ENCODE measurements at places on chromosomes 1 and 21.

- no peak for DNase-seq
Observed at GRCh38 chr1:230611128-230611877, 31.0 kb upstream of the COG2 start.

DNA sequence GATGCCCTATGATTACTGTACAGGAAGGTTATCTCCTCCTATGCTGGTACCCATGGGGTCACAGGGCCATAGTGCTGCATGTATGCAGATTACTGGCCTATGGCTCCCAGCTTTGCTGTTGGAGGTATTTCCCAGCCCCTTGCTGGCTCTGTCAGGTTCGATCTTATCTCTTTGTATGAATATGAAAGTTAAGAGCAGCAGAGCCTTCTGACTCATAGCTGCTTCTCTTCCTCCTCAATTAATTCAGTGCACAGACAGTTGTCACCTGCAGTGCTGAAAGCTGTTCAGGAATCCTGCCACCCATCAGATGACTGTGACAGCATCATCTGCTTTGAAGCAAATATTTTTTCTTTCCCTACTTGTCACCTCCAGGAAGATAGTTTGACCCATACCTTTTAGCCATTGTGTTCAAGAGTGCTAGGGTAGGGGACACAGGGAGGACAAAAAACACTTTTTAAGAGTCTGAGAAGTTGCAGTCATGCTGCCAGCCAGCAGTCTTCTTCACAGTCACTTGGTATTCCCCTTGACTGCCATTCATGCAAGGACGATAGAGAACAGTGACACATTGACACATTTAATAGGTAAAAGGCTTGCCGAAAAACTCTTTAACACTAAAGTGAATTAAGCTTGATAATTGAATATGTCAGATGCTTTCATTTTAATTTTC lies 73.1 kb downstream of the KIF1B start:
- DNase-seq, result no peak

DNA sequence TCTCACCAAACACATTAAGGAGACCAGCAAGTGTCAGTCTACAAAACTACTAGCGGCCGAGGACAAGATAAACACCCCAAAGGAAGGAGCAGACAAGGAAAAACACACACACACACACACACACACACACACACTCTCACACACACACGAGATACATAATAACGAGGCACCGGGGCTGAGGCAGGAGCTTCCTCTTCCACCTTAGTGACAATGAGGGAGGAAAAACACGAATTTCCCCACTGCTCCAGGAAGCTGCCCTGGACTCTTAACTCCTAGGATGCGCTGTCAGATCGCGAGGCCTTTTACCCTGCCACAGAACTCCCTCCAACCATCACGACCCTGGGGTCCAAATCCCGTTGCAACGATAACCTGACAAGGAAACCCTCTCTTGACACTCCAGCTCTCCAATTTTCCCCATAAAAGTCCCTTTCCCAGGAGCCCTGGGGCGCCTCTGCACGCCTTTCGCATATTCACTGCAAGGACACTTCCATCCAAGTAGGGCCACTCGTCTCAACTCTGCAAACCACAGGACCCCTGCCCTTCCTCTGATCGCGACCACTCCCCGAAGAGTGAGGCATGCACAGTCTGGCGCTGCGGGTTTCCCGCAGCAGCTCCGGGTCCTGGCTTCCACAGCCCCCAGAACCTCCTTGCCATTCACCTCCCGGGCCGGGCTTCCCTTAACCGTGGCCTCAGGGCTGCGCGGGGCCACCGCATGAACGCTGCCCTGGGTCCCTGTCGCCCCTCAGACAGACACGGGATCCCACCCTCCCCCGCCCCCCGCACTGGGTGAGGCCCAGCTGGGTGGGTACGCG lies 581 bp downstream of the ETV3 start:
- DNase-seq, result no peak

DNA sequence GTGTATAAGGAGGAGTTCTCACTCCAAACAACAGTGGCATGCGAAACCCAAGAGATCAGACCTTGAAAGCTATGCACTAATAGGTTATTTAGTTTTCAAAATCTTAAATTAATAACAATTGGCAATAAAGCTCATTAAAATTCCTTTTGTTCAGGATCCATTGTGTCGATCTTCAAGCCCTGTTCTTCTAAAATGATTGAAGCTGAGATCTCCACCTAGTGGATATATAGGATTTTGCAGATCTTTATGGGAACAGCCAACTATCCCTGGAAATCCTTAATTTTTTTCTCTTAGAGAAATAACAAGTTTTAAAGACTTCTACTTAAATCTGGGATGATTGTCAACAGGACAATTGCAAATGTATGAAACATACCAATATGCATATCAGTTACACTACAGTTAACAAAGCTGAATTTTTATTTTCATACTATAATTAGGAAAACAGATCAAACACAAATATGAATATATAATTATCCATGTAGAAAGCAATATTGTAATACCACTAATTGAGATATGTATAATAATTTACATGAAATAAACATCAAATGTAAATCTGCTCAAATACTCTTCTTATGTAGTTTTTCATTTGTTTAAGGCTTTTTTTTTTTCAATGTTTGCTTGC lies 43.3 kb downstream of the LRRC53 start:
- DNase-seq, result no peak

GRCh38 chr1:156664767-156665411 lies 12.3 kb downstream of the NES start:
- DNase-seq, result peak; percentile 59

GRCh38 chr1:14037101-14037847 lies 337.3 kb downstream of the PRDM2 start:
- no peak for DNase-seq

GRCh38 chr21:38861989-38862683 lies 56.4 kb downstream of the ETS2 start:
- no peak for DNase-seq

DNA sequence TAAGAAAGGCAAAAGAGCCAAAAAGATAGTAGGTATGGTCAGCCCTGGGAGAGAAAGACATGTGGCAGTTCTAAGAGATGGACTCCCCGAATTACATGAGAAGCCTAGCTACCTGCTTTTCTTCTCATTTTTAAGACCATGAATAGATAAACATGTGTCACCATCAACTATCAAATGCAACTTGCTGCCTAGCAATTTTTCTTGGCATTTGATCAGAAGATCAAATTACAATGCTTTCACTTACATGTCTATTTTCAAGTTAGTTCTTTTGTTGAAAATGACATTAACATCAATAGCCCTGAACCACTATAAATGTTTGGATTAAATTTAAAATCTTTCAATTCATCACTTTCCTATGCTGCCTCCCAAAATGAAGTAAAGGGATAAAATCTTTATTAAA lies 212.3 kb downstream of the HHIPL2 start:
- no peak for DNase-seq

All from HAP-1 (cell line).